ENCODE measurements at places on chromosomes 3 and 15. TPM values are rescaled to one million over a fixed set of nuclear protein-coding genes. Genes with fewer than 3 reads are reported as not detected.

The ARRDC4 gene
- 79.9 TPM for total RNA-seq

DNA sequence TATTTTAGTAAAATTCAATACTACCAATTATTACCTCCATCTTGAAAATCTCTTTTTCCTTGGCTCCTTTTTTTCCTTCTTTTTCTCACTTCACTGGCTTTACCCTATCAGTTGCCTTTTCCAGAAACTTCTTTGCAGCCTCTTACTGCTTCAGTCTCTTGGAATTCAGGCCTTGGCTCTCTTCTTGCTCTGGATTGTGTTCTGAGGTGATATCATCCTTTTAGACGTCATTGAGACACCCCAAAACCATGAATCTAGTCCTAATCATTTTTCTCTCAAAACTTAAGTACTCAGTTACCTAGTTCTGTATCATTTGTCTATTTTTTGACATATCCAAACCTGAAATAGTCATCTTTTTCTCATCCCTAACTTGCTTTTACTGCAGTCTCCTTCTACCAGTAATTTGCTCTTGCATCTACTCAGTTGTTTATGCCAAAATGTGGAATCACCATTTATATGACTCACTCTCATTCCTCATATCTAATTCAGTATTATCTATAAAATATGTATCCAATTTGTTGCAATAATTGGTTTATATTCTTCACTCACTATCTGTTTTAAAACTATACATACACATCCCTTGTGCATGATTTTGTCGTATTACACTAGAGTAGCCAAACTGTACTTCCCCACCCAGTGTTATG, 703.2 kb upstream of the CCDC54 start:
- DNase-seq, result no peak

The LRRC31 gene
- 15.2 TPM for total RNA-seq

DNA sequence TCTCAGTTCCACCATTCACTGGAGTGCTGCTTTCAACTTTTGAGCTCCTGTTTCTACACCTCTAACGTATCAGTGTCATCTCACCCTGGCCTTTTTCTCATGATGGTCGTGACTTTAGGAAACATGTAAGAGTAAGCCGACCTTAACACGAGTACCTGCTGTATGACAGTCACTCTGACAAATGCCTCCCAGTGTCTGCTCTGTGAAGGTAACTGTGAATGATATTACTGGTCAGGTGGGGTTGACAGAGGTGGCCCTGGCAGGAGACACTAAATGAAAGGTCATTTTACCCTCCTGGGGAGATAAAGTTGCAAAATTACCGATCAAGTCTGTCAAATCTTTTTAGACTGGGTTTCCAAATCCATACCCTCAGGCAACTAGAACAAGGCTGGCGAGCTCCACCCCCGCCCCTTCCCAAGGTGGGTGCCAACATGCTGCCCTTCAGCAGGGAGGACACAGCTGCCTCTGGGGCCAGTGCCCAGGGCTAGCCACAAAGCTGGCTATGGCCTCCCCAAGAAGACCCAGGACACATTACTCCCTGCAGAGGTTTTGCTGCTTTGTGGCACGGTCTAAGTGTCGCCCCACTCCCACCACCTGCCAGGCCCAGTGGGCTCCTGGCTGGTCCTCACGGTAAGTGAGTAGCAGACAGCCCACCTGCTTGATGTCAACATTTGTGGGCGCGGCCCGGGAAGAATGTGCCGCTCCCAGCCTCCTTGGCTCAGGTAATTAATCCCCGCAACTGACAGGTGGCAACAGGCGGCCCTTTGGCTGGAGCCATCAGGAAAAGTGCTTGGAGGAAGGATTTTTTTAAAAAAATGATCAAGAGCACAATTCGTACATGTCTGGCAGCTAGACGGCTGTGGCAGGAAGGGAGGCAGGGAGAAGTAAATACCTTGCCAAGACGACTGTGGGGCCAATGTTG, 211.8 kb downstream of the TP63 start:
- DNase-seq, result no peak

The GAP43 gene
- total RNA-seq, result 3.6 TPM

The RHOV gene
- total RNA-seq, result 1.3 TPM

GRCh38 chr3:100634493-100635272, 25.3 kb downstream of the ADGRG7 start:
- DNase-seq, result peak; percentile 63

The SCN11A gene
- total RNA-seq, result not detected

DNA sequence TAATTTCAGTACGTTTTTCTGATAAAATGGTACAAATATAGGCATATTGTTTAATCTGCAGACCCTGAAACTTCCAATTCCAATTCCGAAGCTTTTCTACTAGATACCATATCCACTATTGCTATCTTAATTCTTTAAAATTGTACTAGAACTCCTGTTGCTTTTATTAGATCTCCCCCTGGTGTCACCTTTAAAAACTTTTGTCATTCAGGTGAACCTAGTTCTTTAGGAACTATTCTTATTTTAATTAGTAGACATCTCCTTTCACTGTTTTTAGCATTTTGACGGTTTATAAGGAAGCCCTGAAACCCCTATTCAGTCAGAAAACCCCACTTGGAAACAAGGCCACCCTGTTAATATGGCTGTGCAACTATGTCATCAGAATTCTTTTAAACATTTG, 22.3 kb downstream of the C2CD4B start:
- DNase-seq, result no peak

DNA sequence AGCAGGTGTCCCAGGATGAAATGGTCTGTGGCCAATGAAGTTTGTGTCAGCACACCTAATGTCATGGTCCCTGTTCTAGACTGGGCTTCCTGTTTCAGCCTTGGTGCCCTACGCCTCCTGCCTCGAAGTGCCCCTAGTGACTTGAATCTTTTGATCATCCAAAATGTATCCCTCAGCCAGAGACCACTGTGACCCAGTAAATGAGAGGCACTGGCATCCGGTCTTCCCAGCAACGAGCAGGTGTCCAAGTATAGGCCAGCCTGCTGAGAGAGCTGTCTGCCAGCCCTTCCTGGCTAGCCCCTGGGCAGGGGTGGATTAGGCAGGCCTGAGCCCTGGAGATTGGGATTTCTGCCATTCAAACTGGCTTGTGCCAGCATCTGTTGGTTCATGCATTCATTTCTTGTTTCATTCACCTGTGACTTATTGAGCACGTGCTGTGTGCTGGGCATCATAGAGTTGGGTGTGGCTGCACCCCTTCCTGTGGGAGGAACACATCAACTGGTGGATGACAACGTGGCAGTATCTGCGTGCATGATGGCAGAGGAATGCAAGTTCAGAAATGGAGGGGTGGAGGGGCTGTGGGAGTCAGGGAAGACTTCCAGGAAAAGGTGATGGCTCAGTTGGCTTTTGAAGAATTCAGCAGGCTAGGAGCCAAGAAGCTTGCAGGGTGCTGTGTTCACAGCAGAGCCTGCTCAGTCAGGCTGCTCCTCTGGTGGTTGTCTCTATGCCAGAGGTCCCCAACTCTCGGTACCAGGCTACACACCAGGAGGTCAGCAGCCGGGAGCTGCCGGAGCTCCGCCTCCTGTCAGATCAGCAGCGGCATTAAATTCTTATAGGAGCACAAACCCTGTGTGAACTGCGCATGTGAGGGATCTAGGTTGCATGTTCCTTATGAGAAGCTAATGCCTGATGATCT, 21.6 kb downstream of the ESYT3 start:
- DNase-seq, result no peak

The ARL14 gene
- 17.5 TPM for total RNA-seq

- DNase-seq, result peak; percentile 50
These were observed 358.1 kb downstream of the MECOM start for GRCh38 chr3:169305460-169305859.

The BRPF1 gene
- 7.5 TPM for total RNA-seq

DNA sequence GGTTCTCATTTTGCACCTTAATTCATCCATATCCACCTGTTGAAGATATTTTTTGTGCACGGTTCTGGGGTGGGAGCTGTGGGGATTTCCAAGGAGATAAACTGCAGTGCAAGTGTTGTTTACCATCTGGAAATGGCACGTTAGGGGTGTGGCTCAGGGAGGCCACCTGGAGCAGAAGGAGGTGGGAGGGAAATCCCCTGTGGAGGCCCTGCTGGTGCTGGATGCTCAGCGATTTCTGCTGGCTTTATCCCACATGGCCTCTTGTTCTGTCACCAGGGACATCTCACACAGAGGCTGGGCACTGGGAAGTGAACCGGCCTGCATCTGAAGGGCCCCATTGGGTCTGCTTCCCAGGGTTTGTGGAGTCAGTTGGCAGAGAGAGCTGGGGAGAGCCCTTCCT, 24.3 kb downstream of the TRPM1 start:
- DNase-seq, result no peak

The KLHL6 gene
- 0.58 TPM for total RNA-seq

GRCh38 chr3:52076896-52077780, 20.8 kb upstream of the DUSP7 start:
- no peak for DNase-seq

The BMF gene
- total RNA-seq, result 2.3 TPM

DNA sequence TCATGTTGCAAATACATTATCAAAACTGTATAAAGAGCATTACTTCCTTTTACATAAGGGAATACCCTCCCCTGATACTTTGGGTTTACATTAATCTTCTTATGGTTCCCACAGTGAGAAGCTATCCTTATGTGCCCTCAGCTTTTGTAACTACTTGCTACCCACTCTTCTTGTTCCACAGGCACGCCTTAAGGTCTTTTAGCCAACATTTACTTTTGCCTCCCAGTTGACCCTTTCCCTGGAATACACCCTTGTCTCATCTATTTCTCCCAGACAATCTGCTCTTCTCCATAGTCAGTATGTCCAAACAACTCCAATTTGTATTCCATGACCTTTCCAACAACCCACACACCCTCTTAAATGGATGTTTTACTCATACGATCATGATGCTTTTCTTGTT, 116.8 kb upstream of the COL8A1 start:
- DNase-seq, result no peak

DNA sequence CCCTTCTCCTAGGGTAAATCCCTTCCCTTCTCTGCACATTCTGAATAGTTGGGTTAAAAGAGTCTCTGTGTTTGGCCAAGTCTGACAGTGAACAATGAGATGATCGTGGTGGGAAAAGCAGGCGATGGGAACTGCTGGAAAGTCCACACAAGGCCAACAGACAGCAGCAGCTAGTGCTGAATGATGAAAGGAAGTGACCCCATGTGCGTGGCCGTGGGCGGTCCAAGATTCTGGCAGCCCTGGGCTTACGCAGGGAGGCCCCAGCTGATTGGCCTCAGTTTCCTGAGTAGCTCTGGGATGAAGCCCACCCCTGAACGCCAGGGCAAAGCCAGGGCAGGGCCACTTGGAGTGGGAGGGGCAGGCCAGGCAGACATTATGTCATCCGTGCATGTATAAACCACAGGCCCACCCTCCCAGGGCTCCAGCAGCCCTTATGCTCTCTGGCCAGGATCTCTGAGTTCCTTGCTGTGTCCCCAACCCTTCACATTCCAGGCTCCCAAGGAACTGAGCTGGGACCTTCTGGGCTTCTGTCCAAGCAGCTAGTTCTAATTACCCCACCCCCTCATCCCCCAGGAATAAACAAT, 57.8 kb downstream of the CDC25A start:
- peak; percentile 29 for DNase-seq

GRCh38 chr3:52204337-52205073, 6.5 kb downstream of the ALAS1 start:
- DNase-seq, result peak; percentile 61

The PLA2G4B gene
- total RNA-seq, result 2.6 TPM

The CPN2 gene
- total RNA-seq, result not detected

The RTP4 gene
- total RNA-seq, result 3.6 TPM

GRCh38 chr3:170746175-170746942, 123.6 kb downstream of the RPL22L1 start:
- DNase-seq, result no peak

DNA sequence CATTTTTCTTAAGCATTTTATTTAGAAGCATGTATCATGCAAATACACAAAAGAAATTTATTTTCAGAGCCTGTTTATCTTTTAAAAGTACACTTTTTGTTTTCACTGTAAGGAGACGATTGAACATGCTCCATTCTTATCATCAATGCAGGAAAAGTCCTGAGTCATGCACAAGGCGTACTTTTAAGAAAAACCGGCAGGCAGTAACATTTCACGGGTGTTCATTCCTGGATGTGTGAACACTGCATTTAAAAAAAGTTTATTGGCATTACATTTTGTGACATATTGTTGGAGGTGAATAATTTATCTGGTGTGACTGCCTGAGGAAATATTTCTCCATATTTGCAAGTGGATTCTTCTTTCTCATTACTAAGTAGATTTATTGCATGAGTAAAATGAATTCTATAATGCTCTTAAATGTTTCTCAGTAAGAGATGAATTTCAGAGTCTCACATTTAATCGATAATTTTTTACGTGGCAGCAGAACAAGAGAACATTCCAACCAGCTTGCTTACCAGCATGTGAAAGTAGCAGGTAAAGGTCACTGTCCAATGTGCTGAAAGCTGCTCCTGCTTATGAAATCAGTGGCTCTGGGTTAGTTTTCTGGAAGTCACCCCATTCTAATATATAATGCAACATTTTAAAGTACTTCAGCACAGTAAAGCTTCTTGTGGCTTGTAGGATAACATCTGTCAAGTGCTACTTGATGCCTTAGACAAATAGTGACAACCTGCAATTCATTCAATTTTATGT, 87.0 kb downstream of the SV2B start:
- peak; percentile 80 for DNase-seq

GRCh38 chr3:37484884-37485559, 310.6 kb upstream of the LRRFIP2 start:
- DNase-seq, result no peak

The DGKG gene
- total RNA-seq, result 0.72 TPM

GRCh38 chr3:52146811-52147210, 7.4 kb downstream of the POC1A start:
- DNase-seq, result no peak

DNA sequence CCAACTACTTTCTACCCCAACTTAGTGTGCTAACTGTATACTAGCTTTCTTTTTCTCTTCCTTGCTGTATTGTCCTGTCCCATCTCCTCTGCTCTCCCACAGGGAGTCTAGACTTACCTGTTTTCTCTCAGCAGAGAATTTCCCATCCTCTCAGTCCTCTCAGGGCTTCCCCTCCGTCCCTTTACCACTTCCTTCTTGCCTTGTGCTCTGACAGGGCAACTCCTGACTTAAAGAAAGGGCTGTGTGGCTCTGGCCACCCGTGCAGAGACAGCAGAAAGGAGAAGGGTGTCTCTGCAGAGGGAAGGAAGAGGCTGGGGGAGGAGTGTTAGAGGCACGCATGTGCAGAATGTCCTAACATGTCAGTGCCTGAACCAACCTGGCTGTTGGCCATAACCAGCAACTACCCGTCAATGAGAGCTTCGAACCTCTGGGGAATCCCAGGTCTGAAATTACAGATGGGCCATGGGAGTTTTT, at the start of gene GCSAM:
TSS of gene GCSAM (minus strand) at position 274 of the 474 bp plus-strand sequence. CDS start at position 146, 128 bp downstream.
- no peak for DNase-seq

- no peak for DNase-seq
These were observed 77.6 kb downstream of the EDEM1 start for GRCh38 chr3:5264896-5265770.

DNA sequence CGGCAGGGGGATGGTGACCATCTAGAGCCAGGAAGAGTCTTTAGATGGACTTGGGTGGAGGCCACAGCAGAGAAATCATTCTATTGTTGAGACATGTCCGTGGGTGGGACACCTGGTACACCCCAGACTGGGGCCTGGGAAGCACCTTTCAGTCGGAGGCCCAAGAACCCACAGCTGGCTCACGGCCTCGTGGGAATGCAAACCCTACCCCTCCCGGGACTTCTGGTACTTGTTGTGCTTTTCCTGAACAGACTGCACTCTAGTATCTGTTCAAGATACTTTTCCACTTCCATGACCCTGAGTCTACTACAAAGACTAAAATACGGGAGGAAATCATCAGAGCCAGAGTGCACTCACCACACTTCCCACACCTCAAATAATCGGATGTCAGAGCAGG, 60.7 kb downstream of the BDH1 start:
- DNase-seq, result no peak

GRCh38 chr3:65500398-65501306, 538.1 kb downstream of the MAGI1 start:
- no peak for DNase-seq

The UBA7 gene
- 76.3 TPM for total RNA-seq

The GLDN gene
- 2.2 TPM for total RNA-seq

The STOML1 gene
- total RNA-seq, result 9.7 TPM
